ENCODE measurements at places on chromosomes 5 and 9.

GRCh38 chr9:38681747-38682227 lies 38.1 kb downstream of the FAM240B start:
- no peak for DNase-seq

GRCh38 chr9:84320231-84320630 lies 20.3 kb downstream of the SLC28A3 start:
- no peak for DNase-seq

DNA sequence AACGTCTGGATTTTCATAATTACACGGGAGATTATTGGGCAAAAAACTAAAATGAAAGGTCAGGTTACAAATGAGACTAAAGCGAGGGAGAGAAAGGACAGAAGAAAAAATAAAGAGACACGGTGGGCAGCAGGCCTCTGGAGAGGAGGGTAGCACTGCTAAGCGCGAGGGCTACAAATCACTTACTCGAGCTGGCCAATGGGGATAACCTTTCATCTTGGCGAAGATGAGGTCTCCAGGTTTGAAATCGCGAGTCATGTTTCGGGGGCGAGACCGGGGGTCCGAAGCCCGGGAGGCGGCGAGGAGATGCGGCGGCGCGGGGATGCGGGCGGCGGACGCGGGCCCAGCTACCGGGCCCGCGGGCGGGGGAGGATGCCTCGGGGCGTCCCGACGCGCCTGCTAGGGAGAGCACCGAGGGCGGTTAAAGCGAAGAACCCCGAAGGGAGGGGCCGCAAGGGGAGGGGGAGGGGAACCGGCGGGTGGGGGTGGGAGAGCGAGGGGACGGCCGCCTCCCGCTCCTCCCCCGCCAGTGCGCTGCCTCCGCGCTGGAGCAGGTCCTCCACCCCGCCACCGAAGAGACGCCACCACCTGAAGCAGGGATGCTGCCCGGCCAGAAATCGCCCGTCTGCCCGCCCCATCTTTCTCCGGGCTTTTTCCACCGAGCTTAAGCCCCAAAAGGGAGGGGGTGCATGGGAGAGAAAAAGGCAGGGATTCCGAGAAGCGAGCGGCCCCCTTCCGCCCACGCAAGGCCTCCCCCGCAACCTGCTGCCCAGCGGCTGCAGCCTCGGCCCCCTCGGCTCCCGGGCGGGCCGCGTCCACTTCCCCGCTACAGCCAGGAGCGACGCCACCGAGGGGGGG lies 610 bp downstream of the PSIP1 start:
- DNase-seq, result no peak

DNA sequence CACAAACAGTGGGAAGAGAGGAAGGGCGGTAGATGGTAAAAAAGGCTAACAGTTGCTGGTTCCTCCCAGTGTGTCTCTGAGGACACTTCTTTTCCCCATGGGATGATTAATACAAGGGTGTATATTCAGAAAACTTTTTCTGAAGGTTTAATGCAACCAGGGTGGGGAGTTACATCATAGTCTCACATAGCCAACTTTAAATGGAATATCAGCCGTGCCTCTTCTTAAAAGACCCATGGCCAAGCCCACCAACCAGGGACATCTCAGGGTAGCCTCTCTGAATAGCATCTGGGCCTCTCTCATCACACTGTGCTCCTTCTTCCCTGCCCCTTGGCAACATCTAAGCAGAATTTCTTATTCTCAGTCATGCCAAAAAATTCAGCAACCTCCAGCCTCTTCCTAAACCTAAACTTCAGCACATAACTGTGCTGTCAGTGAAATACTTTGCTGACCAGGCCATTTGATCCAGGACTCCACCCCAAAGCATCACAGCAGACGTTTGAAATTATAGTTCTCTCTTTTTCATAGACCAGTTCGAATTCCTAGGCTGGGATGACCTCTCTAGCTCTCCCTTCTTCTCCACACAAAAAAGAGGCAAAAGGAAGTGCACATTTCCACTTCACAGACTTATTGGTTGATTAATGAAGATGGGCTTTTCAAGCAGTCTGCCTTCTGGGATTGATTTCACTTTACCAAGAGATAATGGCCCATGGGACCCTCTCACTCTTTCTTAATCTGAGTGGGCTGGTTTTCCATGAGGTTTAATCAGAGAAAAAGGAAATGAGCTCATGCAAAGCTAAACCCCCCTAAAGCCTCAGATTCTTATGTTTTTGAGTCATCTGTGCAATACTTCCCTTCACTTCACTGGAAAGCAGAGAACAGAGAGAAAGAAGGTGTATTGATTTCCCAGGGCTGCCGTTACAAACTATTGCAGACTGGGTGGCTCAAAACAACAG lies 85.1 kb upstream of the RAI14 start:
- no peak for DNase-seq

DNA sequence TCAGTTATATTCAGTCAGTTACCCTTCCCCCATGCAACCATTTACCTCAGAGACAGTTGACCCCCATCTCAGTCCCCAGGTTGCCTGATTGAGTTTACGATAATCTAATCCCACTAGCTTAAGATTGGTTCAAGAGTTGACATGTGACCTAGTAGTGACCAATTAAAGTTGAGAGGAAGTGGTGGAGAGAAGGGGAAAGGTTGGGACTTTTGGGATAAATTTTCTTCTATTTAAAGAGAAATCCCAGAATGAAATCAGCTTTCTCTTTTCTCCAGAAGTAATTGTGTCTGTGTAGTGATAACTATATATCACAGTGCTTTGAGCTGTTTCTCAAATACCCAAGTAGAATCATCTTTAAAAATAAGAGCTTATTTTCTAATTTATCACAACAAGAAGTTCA lies 396.7 kb upstream of the CLINT1 start:
- no peak for DNase-seq

GRCh38 chr9:89935115-89935514 lies 330.3 kb downstream of the GADD45G start:
- no peak for DNase-seq

DNA sequence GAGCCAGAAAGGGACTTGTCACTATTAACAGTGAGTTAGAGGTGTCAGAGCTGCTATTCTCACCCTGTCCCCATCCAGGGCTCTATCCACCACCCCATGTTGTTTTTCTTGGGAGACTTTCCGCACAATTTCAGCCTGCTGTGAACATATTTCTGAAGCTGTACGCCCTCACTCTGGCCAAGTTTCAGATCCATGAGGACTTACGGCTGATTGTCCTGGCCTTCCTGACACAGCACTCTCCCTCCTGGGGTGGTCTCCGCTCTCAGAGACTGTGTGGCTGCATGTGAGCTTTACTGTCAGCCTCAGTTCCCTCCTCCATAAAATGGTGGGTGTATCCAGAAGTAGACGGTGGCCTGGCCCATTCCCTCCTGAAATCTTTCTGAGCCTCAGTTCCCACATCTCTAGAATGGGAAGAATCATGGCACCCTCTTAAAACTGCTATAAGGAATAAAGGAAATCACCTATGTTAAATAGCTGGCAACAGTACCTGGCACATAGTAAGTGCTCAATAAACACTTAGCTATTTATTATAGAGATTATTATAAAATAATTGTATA lies 804 bp upstream of the IL17B start:
- DNase-seq, result no peak

DNA sequence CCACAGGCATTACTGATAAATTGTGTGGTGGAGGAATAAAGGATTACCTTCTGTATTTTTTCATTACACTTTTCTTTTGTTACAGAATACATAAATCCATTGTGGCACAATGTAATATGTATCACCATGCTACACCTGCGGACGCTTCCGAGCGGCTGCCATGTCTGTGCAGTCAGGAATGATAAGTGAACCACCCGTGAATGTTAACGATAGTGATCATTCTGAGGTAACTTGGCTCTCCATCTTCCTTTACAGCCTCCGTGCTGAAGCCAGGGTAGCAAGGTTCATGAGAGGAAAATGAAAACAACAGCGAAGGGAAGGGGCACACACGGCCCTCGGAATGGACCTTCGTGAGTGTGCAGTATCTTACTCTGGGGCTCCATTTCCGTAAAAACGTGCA lies 161.2 kb downstream of the MAPKAP1 start:
- DNase-seq, result no peak

GRCh38 chr9:18255747-18256146 lies 218.2 kb upstream of the ADAMTSL1 start:
- DNase-seq, result no peak

DNA sequence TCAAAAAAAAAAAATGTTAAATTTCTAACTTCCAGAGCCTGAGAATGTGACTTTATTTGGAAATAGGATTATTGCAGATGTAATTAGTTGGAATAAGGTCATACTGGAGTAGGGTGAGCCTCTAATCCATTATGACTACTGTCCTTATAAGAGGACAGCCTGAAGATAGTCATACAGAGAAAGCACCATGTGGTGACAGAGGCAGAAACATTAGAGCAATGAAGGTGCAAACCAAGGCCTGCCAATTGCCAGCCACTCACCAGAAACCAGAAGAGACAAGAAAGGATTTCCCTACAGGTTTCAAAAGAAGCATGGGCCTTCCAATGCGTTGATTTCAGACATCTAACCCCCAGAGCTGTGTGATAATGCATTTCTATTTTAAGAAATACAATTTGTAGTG lies 659.2 kb upstream of the CHD1 start:
- DNase-seq, result no peak

- no peak for DNase-seq
Measured at GRCh38 chr9:91001146-91001611, 199.6 kb downstream of the SYK start.

GRCh38 chr9:35760651-35761050 lies 6.6 kb upstream of the MSMP start:
- no peak for DNase-seq

- DNase-seq, result no peak
Measured at GRCh38 chr5:68872088-68872839, 221.6 kb upstream of the SLC30A5 start.

DNA sequence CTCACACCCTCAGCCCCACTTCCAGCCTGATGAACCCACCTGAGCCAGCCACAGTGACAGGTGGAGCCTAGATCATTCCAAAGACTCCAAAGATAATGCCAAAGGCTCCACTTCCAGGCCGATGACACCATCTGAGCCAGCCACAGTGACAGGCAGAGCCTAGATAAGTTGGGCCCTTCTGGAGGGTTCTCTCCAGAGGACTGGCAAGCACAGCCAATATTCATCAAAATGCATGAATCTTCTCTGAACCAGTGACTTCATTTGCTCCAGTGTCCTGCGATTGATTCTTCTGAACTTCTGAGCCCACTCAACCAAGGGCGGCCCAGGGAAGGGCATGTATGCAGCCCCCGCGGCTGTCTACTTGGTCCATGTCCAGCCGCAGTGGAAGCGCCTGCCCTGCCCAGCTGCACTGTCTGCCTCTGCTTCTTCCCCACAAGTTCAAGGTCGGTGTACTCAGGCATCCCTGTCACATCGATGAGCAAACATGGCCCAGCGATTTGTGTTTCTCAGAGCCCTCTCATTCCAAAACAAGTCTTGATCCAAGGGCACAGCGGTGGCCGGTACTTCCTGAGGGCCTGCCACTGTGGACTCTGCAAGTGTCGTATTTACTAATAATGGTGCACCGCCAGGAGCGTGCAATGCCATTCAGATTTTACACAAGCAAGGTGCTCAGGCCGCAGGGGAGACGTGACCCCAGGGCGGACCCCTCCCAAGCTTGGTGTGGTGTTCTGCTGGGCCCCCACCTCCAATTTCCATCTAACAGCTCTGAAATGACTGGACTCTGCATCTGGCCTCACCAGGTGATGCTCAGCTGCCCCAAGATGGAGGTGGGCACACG lies 107.0 kb downstream of the VAV2 start:
- no peak for DNase-seq

GRCh38 chr5:55081541-55081940 lies 20.9 kb upstream of the GZMA start:
- DNase-seq, result no peak

DNA sequence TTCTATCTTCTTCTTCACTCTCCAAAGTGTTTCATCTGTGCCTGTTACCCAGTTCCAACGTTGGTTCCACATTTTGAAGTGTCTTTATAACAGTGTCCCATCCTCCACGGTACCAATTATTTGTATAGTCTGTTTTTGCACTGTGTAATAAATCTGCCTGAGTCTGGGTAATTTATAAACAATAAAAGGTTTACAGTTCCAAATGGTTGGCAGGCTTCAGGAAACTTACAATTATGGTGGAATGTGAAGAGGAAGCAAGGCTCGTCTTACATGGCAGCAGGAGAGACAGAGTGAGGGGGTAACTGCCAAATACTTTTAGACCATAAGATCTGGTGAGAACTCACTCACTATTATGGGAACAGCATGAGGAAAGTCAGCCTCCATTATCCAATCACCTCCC lies 465.4 kb upstream of the CDH9 start:
- DNase-seq, result no peak

- no peak for DNase-seq
Measured at GRCh38 chr5:56110646-56111403, 116.1 kb upstream of the IL6ST start.

- DNase-seq, result no peak
Measured at GRCh38 chr9:97534961-97535594, 33.6 kb downstream of the TMOD1 start.

DNA sequence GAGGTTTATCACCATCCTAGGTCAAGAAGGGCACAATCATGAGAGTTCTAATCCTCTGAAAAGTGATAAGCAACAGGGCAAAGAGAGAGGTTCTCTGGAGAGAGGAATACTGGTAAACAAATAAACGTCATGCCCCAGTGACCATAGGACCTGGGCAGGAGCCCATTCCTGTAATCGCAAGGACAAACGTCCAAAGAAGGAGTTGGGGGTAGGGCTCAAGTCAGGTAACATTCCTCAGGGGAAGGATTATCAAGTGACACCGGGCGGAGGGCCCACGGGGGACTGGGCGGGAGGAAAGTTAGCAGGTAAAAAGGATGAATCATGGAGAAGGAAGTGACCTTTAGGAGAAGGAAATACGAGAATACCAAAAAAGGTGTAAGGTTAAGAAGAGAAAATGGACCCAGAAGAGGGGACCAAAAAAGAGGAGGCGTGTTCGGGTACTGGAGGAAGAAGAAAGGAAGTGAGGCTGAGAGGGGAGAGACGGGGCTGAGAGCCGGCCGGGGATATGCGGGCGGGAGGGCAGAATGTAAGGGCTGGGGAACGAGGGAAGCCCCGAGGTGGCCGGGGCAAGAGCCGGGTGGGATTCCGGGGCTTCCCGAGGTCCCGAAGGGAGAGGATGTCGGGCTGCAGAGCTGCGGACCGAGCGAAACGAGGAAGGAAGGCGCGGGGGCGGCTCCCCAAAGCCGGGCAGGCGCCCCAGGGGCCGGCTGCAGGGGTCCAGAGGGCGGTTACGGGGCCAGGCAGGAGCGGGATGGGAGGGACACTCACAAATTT lies 583 bp downstream of the DIAPH1 start:
- peak; percentile 57 for DNase-seq

DNA sequence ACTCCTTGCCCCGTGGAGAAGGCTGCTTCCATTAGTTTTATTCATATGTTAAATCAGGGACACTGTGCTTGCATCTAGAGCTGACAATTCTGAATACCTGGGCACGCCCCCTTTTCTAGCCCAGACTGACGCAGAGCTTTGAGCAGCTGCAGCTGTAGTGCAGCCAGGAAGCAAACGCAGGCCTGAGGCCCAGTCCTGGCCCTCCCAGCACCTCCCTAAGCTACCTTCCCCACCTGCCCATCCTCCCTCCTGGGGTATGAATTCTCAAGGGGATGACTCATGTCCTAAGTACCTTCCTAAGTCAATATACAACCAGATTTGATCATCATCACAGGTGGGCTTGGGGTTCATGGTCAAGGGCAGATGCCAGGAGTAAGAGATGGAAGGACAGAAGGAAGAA lies 3.5 kb downstream of the PHF19 start:
- DNase-seq, result no peak

- no peak for DNase-seq
Measured at GRCh38 chr5:1520791-1521453, 2.8 kb downstream of the LPCAT1 start.

Measured in AML-193 (cell line).